ENCODE measurements at places on chromosomes 16 and 17. TPM values are rescaled to one million over a fixed set of nuclear protein-coding genes. Genes with fewer than 3 reads are reported as not detected.
A peak's percentile ranks its signal among the peaks of the same experiment; 100 is the strongest.

GRCh38 chr17:37158290-37158689, 209.5 kb downstream of the AATF start:
- DNase-seq = no peak

- no peak for DNase-seq
These were observed 12.8 kb downstream of the SLC7A6OS start for GRCh38 chr16:68297908-68298307.

DNA sequence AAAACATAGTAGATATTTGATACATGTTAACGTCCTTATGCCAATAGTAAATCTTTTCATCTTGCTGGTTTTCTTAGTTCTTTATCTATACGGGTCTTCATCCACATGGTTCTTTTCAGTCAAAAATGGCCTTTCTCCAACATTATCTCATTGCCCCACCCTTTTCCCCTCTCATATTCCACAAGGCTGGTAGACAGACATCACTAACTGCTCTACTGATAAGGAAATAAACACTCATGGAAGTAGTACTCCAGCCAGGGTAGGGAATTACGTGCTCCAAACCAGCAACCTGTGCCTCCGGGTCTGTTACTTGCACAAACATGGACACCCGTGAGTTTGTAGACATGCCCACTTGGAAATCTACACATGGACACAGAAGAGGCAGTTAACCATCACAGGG, 141.4 kb downstream of the XYLT1 start:
- no peak for DNase-seq

GRCh38 chr16:25886598-25886997, 194.8 kb downstream of the HS3ST4 start:
- no peak for DNase-seq

DNA sequence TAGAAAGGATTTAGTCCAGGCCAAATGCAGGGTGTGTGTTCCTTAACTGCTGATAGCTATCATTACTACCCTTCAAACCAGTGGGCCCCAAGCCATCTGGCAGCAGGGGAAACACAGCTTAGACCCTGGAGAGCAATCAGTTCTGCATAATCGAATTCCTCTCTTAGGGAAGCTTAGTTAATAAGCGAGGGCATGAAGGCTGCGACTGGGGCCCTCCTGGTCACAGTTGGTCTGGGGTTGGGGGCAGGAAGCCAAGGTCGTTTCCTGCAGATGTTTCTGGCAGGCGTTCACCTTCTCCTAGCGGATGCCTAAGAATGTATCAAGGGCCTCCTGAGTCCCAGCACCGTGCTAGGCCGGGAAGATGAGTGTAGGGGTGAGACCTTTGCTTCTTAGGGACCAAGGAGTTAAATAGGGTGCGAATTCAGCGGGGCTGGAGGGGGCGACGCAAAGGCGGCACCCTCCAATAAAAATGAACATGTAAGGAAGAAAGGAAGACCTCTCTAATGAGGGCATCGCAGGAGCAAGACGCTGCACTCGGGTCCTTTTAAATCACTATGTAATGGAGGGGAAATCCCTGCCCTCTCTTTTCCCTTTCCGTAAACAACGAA, 16.5 kb upstream of the EEF2K start:
- DNase-seq = peak; percentile 66

DNA sequence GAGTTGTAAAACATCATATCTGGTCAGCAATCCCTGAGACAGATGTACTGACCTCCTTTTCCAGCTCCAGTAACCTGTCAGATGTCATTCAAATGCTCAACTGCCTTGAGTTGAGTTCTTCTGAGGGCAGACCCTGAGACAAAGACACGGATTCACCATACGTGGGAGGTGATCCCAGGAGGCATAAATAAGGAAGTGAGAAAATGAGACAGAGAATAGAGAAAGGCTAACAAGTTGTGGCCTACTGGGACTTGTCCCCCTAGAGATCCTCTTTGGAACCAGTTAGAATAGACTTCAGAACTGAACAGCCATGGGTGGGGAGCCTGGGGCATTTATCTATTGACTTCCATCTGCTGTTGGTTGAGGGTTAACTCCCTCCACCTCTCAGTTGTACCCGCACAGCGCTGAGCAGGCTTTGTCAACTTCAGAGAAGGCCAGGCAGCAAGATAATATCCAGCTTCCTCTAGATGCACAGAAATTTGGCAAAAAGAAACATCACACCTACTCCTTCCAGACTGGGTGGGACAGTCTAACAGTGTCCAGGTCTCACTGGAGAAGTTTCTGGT, 123.0 kb upstream of the DYNLRB2 start:
- DNase-seq = no peak

DNA sequence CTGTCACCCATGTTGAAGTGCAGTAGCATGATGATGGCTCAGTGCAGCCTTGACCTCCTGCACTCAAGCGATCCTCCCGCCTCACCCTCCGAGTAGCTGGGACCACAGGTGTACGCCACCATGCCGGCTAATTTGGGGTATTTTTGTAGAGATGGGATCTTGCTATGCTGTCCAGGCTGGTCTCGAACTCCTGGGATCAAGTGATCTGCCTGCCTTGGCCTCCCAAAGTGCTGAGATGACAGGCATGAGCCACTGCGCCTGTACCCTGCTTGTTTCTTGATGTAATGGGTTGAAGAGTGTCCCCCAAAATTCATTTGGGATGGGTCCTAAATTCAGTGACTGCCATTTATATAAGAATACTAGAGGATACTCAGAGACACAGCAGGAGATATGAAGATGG, 57.2 kb downstream of the ABCC6 start:
- DNase-seq = no peak

DNA sequence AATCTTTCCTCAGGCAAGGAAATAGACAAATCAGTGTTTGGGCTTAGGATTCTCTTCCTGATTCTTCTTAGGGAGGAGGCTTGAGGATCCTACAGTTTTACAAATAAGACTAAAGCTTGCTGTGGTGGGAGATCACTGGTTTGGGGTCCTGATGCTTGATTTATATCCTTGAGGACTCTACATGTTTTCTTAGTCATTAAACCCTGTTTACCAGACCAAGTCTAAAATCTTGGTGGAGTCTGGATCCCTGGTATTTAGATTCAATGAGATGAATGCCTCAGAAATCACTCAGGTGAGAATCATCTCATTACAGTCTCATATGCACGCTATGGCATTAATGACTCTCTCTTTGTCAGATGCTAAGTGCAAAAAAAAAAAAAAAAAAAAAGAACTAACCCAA, 304.3 kb upstream of the SALL1 start:
- DNase-seq = no peak

- DNase-seq = no peak
These were observed 6.4 kb downstream of the ITGAL start for GRCh38 chr16:30478766-30479478.

- peak; percentile 12 for DNase-seq
These were observed 12.2 kb upstream of the METRNL start for GRCh38 chr17:83067071-83067717.

- DNase-seq = peak; percentile 71
These were observed 24.8 kb downstream of the ITPRIPL2 start for GRCh38 chr16:19138601-19139000.

DNA sequence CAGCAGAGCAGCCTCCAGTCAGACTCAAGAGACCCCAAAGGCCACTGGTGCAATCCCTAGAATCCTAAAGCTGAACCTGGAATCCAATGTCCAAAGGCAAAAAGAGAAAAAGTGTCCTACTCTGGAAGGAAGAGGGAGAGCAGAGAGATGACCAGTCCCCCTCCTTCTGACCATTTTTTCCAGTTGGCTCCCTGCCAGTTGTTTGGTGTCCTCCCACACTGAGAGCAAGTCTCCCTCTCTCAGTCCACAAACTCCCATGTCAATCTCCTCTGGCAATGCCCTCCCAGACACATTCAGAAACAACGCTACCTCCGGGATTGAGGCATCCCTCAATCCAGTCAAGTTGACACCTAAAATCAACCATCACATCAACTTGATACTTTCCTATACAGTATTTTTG, 4.3 kb upstream of the CLEC19A start:
- no peak for DNase-seq

DNA sequence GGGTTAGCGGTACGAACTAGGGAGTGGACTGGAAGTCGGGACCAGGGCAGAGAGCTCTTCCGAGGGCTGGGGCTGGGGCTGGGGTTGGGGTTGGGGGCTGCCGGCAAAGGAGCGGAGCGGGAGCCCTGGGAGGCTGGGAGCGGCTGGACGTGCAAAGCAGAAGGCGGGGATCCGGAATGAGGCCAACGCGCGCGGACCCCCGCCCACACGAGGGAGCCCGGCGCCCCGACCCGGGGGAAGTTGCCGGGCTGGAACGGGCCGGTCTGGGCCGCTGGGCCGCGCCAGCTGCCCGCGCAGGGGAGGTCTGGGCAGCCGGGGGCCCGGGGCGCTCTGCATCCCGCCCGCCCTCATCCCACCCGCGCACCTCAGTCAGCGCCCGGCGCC, 323 bp downstream of the ST3GAL2 start:
- peak; percentile 32 for DNase-seq

DNA sequence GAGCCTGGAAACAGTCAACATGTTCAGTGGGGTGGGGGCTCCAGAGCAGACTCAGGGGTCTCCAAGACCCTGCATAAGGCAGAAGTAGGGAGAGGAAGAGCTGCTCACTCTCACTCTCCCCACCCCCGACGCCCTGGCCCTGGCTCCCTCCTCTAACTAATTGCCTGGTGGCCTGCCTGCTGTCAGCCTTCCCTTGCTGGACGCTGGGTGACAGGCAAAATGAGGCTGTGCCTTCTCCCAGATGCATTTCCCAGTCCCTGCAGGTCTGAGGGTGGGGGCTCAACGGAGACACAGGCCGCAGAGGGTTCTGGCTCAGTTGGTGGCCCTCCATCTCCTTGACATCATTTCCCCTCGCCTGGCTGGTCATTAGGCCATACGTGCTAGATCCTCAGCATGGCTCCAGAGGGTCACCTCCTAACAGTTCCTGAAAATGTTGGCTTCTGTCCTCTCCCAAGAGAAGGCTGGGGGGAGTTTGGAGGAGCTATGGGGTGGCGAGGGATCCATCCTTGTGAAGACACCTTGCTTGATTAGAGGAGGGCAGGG, 1.4 kb downstream of the FMNL1 start:
- no peak for DNase-seq

DNA sequence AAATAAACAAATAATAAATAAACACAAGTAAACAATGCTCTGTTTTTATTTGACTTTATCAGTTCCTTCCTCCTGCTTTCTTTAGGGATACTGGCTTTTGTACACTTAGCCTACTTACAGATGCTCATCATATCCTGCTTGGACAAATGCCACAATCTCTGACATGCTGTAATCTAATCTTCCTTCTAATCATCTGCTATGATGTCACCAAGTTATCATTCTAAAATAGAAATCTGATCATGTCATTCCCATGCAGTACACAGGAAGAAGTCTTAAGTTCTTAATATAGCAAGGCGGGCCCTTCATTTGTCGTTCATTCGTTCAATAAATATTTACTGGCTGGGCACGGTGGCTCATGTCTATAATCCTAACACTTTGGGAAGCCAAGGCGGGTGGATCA, 9.1 kb upstream of the UBB start:
- DNase-seq = no peak

- no peak for DNase-seq
These were observed 5.5 kb upstream of the SREBF1 start for GRCh38 chr17:17842111-17842876.

DNA sequence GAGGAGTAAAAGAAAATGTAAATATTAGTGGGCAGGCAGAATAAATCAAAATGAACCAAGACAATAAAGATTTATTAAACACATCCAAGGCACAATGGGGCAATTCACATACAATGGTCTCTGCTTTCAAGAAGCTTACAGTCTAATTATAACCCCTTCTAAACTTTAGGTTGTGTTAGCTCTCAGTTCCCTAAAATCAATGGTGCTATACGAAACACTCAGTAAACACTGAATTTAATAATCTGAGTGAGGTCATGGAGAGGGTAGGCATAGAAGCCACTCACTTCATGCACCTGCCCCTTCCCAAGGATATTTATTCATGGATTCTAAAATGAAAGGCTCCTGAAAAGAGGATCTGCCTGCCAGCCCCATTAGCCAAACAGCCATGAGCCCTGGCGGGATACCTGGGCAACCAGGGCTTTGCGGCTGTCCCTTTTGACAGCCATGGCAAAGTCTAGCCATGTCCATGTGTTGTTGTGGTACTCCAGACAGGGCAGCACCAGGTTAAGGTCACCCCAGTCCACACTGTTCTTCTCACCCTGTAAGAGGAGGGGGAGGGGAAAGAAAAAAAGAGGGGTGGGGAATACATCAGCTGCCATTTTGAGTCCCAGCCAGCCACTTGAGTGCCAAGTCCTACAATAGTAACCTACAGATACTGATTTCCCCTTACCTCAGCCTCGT, 1.4 kb upstream of the RSKR start:
- DNase-seq = no peak

DNA sequence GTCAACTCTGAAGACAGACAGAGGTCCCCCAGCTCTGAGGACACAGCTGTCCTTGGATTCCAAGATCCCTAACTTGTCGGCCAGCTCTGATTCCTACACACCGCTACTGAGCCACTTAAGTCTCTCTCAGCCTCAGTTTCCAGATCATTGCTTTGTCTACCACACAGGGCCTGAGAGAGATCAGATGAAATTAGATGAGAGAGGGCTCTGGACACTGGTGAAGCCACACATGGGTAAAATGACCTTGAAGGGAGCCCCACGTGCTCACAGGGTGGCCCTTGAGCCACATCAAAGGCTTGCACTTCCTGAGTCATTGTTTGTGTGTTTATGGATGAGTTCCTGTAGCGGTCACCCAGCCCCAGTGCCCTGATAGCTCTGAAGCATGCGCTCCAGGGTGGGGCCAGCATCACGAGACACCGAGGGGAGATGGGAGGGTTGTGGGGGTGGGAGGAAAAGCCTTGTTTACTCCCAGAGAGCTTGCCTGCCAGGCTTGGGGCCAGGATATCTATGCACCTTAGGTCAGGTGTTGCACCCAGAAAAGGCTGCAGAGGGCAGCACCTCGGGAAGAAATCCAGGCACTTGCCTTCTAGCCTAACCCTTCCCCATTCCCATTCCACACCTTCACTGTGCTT, 32.7 kb upstream of the SLC6A2 start:
- no peak for DNase-seq

- no peak for DNase-seq
These were observed 10.0 kb upstream of the VPS4A start for GRCh38 chr16:69301187-69301586.

GRCh38 chr17:36066365-36066985, 2.4 kb downstream of the CCL18 start:
- no peak for DNase-seq

GRCh38 chr17:74234486-74234885, 21.1 kb downstream of the TTYH2 start:
- no peak for DNase-seq

ASGR2 gene
- total RNA-seq = 0.22 TPM

KRT31 gene
- total RNA-seq = not detected

OR1A1 gene
- not detected for total RNA-seq

CD300LG gene
- total RNA-seq = 12.6 TPM

IFI35 gene
- total RNA-seq = 11.5 TPM

SLC6A4 gene
- 0.33 TPM for total RNA-seq

CACNG3 gene
- not detected for total RNA-seq

KRTAP3-2 gene
- not detected for total RNA-seq

KRTAP17-1 gene
- total RNA-seq = not detected

GLP2R gene
- total RNA-seq = not detected

TOM1L1 gene
- 9.0 TPM for total RNA-seq

ZCCHC14 gene
- total RNA-seq = 15.9 TPM

TEKT1 gene
- total RNA-seq = not detected

ADAD2 gene
- total RNA-seq = 0.52 TPM

Data from left ventricle myocardium inferior (tissue), 1 donor.